ENCODE measurements at places on chromosomes 3 and 15. TPM values are rescaled to one million over a fixed set of nuclear protein-coding genes. Genes with fewer than 3 reads are reported as not detected.

CCR8 gene
- total RNA-seq: 0.51 TPM

HTR3E gene
- not detected for total RNA-seq

CTDSPL gene
- 5.1 TPM for total RNA-seq

BCHE gene
- not detected for total RNA-seq

ROPN1 gene
- not detected for total RNA-seq

LSAMP gene
- not detected for total RNA-seq

DNA sequence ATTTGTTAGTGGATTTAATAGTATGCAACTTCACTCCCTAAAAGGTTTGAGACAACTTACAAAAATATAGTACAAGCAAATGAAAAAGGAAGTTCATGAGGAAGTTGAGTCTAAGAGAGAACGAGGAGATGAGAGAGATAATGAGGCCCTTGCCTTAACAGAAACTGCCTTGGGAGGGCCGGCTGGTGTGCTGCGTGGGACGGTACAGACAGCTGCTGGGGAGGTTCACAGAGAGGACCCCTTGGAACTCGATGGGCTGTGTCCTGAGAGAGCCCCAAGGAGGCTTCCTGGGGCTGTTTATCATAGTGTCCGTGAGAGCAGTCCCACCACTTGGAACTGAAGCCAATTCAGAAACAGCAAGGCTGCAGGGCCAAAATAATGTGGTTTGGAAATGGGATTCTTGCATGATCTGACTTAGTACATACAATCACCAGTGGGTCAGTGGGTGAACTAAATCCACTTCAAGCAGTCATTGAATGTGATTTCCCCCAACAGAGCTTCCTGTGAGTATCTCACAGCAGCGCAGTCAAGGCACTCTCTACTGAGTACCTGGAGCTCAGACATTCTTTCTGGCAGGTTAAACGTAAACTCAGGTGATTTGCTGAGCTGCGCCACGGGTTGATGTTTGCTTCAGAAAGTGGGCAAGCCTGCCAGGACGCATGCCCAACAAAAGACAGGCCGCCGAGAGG is 90.8 kb downstream of the CRTC3 start:
- peak; percentile 42 for DNase-seq
- peak overlapping the region; percentile 38 for H3K27ac ChIP-seq
- no peak overlapping the region for H3K4me3 ChIP-seq
- peaks cover 34% of the 10 kb centered on the region for H3K4me1 ChIP-seq

- H3K36me3 ChIP-seq: no peaks in the 10 kb centered on the region
- H3K27ac ChIP-seq: no peak overlapping the region
- DNase-seq: no peak
- no peak overlapping the region for H3K4me3 ChIP-seq
- peaks cover 4% of the 10 kb centered on the region for H3K27me3 ChIP-seq
Observed at GRCh38 chr3:30720586-30721313, 114.3 kb downstream of the TGFBR2 start.

GRCh38 chr3:50122661-50123391 is 32.3 kb upstream of the SEMA3F start:
- no peak for DNase-seq
- no peak overlapping the region for H3K4me3 ChIP-seq
- no peak overlapping the region for H3K27ac ChIP-seq
- H3K36me3 ChIP-seq: peaks cover 11% of the 10 kb centered on the region

GRCh38 chr15:68897016-68897415 is 33.3 kb upstream of the SPESP1 start:
- H3K27me3 ChIP-seq: peaks cover 15% of the 10 kb centered on the region
- no peaks in the 10 kb centered on the region for H3K4me1 ChIP-seq
- H3K27ac ChIP-seq: no peak overlapping the region
- DNase-seq: no peak

DNA sequence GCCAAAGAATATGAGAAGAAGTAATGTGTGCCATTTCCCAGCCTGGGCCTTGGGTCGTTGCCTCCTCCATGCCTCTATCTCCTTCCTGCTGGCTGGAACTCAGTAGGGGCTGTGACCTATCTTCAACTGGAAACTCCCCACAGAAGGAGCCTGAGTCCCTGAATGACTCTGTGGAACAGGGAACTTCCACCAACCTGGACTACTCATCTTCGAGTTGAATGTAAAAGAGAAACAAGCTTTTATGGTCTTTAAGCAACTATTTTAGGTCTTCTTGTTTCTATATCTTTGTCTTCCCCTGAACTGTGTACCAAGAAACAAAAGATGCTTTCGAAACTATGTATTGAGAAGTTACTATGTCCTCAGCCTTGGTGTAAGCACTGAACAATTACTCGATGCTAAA is 355.3 kb upstream of the NR2F2 start:
- H3K4me1 ChIP-seq: no peaks in the 10 kb centered on the region
- H3K4me3 ChIP-seq: no peak overlapping the region
- H3K36me3 ChIP-seq: no peaks in the 10 kb centered on the region
- DNase-seq: no peak
- no peak overlapping the region for H3K27ac ChIP-seq

DNA sequence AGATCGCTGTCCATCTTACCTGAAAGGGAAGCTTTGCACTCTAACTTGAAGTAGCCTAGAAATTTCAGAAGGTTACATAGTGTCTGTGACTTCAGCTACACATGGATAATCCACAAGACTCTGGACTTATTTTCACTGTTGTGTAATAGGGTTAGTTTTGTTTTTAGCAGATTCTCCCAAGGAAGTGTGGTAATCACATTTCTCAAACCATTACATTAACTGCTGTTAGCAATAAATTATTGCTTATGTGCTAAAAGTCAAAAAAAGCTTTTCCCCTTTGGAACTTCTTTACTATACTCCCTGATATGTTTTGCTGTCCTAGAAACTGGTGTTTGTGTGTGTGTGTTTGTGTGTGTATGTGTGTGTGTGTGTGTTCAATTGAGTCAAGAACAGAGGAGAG is 351.8 kb upstream of the TPRG1 start:
- H3K27me3 ChIP-seq: no peaks in the 10 kb centered on the region
- H3K27ac ChIP-seq: no peak overlapping the region
- H3K4me1 ChIP-seq: peaks cover under 1% of the 10 kb centered on the region
- no peak overlapping the region for H3K4me3 ChIP-seq
- no peaks in the 10 kb centered on the region for H3K36me3 ChIP-seq
- DNase-seq: no peak

DNA sequence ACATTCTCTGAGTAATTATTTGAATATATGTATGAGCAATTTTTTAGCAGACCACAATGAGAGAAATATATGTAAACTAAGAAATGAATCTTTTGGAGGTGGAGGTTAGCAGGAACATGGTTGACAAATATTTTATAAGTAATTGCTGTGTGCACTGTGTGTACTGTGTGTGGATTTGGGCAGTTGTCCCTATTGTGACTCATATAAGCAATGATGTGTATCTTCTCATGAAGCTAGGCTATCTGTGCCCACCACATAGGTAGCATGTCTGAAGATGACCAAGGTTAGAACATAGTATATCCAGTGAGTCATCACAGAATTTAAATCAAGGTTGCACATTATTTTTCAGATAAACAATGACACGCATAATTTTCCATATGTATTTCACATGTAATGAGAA is 713.9 kb upstream of the GBE1 start:
- no peak overlapping the region for H3K4me3 ChIP-seq
- no peak for DNase-seq
- H3K4me1 ChIP-seq: no peaks in the 10 kb centered on the region
- H3K27me3 ChIP-seq: no peaks in the 10 kb centered on the region

- no peak overlapping the region for H3K4me3 ChIP-seq
- no peaks in the 10 kb centered on the region for H3K4me1 ChIP-seq
- no peak for DNase-seq
- no peak overlapping the region for H3K27ac ChIP-seq
- no peaks in the 10 kb centered on the region for H3K27me3 ChIP-seq
Observed at GRCh38 chr15:85094685-85095084, 113.0 kb downstream of the PDE8A start.

DNA sequence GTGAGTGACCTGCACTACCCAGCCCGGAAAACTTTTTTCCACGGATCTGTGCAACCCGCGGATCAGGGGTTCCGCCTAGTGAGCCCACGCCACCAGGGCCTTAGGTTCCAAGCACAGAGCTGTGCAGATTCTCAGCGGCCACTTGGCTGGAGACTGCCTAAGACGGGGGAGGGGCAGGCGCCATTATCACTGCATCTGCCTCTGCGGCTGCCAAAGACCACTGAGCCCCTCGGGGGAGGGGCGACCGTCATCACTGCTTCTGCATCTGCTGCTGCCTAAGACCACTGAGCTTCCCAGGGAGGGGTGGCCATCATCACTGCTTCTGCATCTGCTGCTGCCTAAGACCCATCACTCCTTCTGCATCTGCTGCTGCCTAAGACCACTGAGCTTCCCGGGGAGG is 460.2 kb downstream of the OCA2 start:
- no peaks in the 10 kb centered on the region for H3K4me1 ChIP-seq
- no peaks in the 10 kb centered on the region for H3K27me3 ChIP-seq
- H3K4me3 ChIP-seq: no peak overlapping the region
- no peak overlapping the region for H3K27ac ChIP-seq
- DNase-seq: no peak

- H3K27me3 ChIP-seq: no peaks in the 10 kb centered on the region
- no peak overlapping the region for H3K27ac ChIP-seq
- no peak for DNase-seq
Observed at GRCh38 chr3:29852767-29853166, 571.9 kb downstream of the RBMS3 start.

DNA sequence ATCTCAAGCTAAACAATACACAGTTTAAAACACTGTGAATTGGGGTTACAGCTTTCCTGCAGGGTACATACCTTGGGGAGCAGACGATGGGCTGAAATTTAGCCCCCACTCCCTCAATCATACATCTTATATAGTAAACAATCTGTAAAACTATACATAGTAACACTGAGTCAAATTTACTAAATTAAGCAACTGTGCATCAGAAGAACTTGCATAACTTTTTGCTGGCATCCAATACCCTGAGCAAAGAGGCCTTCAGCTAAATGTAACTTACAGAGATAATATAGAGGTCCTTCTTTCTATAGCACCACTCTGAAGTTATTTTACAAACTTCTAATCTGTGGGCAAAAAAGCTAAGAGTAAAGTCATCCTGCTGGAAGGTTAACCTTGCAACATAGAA is 603.6 kb upstream of the TGFBR2 start:
- H3K27me3 ChIP-seq: peaks cover 1% of the 10 kb centered on the region
- no peaks in the 10 kb centered on the region for H3K4me1 ChIP-seq

GRCh38 chr15:61582092-61582491 is 353.0 kb upstream of the RORA start:
- H3K27me3 ChIP-seq: peaks cover 33% of the 10 kb centered on the region
- no peak overlapping the region for H3K4me3 ChIP-seq
- no peak overlapping the region for H3K27ac ChIP-seq
- no peaks in the 10 kb centered on the region for H3K36me3 ChIP-seq
- no peaks in the 10 kb centered on the region for H3K4me1 ChIP-seq

DNA sequence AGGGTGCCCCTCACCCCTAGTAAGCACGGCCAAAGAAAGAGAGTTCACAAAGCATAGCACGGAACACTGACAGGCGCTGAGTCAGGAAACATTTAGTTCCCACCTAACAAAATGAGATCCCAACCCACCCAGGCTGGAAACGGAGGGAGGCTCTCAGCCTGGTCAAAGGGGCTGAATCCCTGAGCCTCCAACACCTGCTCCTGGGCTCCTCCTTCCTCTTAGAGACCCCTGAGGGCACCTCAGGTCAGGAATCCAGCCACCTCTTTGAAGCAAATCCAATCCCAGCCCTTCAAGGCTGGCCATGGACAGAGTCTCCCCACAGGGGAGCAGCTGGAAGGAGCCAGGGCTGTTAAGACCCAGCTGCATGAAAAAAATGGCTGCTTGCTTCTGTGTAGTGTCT is 154.4 kb upstream of the HES1 start:
- H3K27me3 ChIP-seq: no peaks in the 10 kb centered on the region
- H3K27ac ChIP-seq: no peak overlapping the region
- no peak for DNase-seq
- H3K36me3 ChIP-seq: no peaks in the 10 kb centered on the region

- no peaks in the 10 kb centered on the region for H3K36me3 ChIP-seq
- no peak overlapping the region for H3K27ac ChIP-seq
- H3K4me1 ChIP-seq: peaks cover 11% of the 10 kb centered on the region
Observed at GRCh38 chr15:101067660-101068522, 148.7 kb downstream of the LRRK1 start.

GRCh38 chr3:100540791-100541334 is 48.4 kb downstream of the TMEM45A start:
- H3K27me3 ChIP-seq: peaks cover 3% of the 10 kb centered on the region
- no peak for DNase-seq
- H3K27ac ChIP-seq: no peak overlapping the region
- no peaks in the 10 kb centered on the region for H3K4me1 ChIP-seq
- H3K36me3 ChIP-seq: no peaks in the 10 kb centered on the region

DNA sequence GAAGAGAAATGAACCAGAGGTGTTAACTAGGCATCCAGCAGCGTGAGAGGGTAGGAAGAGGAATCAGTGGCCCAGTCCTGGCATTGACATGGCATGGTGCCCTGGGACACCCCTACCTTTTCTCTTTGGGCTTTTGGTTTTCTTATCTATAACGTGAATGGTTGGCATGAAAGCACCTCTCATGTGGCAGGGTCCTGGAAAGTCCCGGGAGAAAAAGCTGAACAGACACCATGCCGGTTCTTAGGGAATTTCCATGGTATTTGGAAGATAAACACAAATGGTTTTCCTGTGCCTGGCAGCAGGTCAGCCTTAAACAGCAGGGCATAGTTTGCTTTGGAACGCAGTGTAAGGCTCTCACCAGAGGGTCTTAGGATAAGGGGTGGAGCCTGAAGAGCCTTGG is 15.4 kb downstream of the ARNT2 start:
- DNase-seq: no peak
- H3K4me3 ChIP-seq: no peak overlapping the region
- H3K27me3 ChIP-seq: peaks cover 18% of the 10 kb centered on the region

DNA sequence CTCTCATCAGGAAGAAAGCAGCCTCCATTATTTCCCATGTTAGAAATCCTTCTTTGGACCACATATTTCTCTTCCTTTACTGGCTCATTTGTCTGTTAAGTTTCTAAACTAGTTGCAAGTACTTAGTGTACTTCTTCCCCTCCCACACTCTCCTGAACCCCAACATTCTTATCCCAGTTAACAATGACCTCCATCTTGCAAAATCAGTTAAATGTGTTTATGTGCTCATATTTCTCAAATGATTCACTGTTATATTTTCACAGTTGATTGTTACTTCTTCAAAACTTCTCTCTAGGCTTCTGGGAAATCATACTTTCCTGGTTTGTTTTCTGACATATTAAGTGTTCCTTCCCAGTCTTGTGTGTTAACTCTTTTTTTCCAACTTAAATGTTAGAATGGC is 856.9 kb downstream of the EPHA3 start:
- no peak overlapping the region for H3K27ac ChIP-seq
- DNase-seq: no peak
- H3K27me3 ChIP-seq: no peaks in the 10 kb centered on the region
- no peak overlapping the region for H3K4me3 ChIP-seq
- no peaks in the 10 kb centered on the region for H3K36me3 ChIP-seq
- H3K4me1 ChIP-seq: no peaks in the 10 kb centered on the region

GRCh38 chr15:75153565-75154276 is 48.0 kb upstream of the C15orf39 start:
- no peak overlapping the region for H3K27ac ChIP-seq
- DNase-seq: no peak
- no peaks in the 10 kb centered on the region for H3K36me3 ChIP-seq
- peaks cover 6% of the 10 kb centered on the region for H3K4me1 ChIP-seq

DNA sequence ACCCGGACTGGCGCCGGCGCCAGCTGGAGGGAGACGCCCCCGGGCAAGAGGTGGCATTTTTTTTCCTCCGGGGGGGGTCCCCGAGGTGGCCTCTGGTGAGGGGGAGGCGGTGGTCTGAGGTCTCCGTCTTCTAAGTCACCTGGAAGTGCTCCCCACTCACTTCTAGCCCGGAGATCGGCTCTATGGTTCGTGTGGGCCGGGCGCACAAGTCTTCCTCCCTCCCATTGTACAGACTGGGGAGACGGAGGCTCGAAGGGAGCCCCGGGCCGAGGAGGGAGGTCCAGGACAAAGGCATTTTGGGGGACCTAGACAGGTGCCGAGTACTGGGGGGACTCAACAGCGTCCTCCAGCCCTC is 4.4 kb downstream of the GATA2 start:
- peaks cover 69% of the 10 kb centered on the region for H3K27me3 ChIP-seq
- H3K4me3 ChIP-seq: peak overlapping the region; percentile 37
- H3K27ac ChIP-seq: no peak overlapping the region
- H3K4me1 ChIP-seq: peaks cover 38% of the 10 kb centered on the region
